Lower lobe of right lung (tissue), 2 donors: ENCODE measurements at places on chromosomes 12 and 14.

GRCh38 chr14:57293866-57294837, 25.4 kb downstream of the AP5M1 start:
- DNase-seq = no peak

GRCh38 chr12:111201036-111201435, 167.9 kb downstream of the PHETA1 start:
- DNase-seq = no peak

DNA sequence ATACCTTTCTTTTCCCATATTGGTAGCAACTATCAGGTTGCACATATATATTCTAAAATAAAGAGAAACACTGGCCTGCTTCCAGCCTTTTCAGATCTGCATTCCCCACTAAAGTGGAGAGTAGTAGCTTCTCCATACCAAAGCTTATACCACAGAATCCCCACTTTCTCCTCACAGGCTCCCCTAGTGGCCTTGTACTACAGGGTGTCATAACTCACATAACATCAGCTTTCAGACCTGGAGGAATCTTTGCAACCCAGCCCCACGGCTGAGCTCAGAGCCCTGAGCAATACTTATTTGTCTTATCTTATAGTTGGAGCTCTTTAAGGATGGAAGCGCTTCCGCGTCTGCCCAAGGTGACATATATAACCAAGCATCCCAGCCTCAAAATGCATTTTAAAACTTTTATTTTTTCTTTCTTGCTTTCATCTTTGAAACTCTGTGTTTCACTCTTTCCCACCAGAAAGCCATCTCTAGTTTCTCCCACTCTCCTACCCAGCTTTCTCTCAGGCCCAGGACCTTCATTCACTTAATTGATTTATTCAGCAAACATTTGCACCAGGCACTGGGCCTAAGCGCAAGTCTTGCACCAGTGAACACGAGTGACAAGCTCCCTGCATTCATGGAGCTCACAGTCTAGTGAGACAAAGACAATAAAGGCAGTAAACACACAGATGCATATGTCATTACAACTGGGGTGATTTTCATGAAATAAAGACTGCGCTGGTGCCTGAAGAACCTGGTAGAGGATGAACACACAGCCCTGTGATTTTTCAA, 254.7 kb downstream of the IPO8 start:
- no peak for DNase-seq

GRCh38 chr12:117047810-117048584, 51.2 kb downstream of the TESC start:
- DNase-seq = no peak

DNA sequence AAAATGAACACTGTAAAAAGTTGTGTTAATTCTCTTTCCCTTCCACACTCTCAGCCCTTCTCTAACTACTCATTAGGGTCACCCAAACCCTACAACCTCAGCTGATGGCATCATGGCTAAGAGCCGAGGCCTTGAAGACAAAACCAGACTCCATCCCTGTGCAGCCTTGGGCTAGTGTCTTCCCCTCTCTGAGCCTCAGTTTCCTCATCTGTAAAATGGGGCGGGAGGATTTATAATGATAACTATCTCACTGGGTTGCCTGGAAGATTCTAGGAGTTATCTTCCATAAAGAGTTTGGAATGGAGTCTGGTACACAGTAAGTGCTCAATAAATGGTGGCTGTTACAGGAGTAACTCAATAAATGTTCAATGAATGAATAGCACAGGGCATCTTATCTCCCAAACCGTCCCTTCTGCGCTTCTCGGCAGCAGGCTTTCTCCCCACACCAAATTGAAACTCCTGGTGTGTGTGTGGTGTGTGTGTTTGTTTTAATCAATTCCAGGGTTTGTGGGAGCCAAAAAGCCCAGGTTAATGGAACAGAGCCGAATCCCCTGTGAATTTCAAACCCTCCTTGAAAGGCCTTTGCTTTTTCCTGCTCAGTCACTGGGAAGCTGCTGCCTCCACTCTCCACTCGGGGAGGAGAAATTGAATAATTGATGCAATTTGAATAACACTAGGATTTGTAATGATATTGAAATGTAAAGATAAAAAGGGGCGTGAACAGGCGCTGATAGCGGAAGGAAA, 61.2 kb upstream of the FAM222A start:
- no peak for DNase-seq

DNA sequence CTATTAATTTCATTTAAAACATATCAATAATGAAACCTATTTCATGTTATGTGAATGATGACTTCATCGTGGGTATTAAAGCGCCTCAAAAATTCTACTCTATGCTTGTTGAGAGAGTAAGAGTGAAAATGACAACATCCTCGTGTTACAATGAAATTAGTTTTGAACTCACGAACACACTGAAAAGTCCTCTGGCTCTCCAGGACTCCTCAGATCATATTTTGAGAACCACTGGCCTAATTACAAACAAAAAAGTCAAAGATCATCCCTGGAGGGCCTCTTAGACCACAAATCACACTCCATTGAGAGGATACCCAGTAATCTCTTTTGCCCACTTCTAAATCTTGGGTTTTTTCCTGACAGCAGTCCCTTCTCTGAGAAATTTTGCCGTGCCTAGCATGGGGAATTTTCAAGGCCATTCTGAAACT, 19.1 kb downstream of the DAAM1 start:
- DNase-seq = no peak

DNA sequence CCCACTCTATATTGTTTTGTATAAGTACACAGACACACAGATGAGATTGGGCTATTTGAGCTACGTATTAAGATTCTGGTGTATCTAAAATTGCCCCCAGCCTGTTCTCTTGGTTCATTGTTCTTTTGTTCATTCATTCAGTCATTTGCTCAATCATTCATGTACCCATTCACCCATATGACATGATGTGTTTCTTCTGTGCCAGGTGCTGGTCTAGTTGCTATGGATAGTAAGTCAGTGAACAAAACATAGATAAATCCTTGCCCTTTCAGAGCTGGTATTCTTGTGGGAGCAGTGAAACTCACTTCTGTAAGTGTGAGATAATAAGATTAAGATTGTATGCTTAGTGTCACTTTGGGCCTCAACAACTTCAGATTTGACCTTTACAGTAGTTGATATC, 191.3 kb downstream of the TMTC2 start:
- DNase-seq = no peak

DNA sequence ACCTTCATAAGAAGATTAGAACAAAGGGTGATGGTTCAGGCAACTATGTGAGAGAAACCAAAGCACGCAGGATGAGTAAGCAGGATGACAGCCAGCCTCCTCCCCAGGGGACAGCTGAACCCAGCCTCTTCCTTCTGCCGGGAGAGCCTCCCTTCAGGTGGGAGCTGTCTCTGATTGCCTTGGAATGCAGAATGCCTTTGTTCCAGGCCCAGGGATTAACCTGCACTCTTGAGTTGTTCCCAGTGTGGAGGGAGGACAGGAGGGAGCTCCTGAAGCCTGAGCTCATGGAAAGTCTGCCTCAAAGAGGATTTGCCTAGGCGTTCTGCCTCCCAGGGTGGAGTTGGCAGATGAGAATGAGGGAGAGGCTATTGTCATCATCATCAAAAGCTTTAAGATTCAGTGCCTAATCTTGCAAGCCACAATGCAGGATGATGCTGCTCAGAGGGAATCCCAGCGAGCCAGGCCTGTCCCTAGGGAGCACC, 3.6 kb upstream of the KRT6A start:
- DNase-seq = no peak

- no peak for DNase-seq
Observed at GRCh38 chr12:97560350-97560749, 97.7 kb downstream of the RMST start.

GRCh38 chr14:97848317-97848980, 1051.3 kb downstream of the VRK1 start:
- no peak for DNase-seq

DNA sequence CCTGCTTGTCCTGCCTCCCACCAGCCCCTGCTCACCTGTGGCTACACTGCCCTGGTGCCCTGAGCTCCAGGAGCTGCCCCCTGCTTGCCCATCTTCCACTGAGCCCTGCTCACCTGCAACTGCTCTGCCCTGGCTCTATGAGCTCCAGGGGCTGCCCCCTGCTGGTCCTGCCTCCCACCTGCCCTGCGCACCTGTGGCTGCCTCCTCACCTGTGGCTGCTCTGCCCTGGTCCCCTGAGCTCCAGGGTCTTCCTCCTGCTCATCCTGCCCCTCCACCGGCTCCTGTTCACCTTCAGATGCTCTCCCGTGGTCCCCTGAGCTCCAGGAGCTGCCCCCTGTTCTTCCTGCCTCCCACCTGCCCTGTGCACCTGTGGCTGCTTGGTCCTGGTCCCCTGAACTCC, 247.6 kb downstream of the TMEM121 start:
- no peak for DNase-seq

GRCh38 chr14:77125281-77125801, 16.2 kb downstream of the ZDHHC22 start:
- no peak for DNase-seq

DNA sequence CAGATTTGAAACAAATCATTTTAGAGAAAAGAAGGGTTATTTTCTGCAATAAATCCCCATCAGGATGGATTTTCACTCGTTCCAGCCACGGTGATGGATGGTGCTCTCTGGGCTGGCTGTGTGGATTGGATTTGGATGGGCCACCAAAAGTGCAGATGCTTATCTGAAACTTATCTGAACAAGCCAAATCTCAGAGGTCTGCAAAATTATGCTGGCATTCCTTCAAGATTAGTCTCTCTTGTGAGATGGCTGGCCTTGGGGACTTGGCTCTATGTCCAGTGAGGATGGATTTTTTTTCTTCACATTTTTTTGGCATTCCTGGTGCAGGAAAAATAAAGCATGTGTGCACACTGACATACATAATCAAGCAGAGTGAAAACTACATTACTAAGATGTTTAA, 341.9 kb downstream of the GXYLT1 start:
- no peak for DNase-seq

GRCh38 chr14:52395728-52396127, 81.6 kb downstream of the PTGER2 start:
- DNase-seq = no peak

- no peak for DNase-seq
Observed at GRCh38 chr14:66425402-66425801, 60.8 kb upstream of the CCDC196 start.

- DNase-seq = no peak
Observed at GRCh38 chr14:64191756-64192155, 102.4 kb downstream of the ESR2 start.

DNA sequence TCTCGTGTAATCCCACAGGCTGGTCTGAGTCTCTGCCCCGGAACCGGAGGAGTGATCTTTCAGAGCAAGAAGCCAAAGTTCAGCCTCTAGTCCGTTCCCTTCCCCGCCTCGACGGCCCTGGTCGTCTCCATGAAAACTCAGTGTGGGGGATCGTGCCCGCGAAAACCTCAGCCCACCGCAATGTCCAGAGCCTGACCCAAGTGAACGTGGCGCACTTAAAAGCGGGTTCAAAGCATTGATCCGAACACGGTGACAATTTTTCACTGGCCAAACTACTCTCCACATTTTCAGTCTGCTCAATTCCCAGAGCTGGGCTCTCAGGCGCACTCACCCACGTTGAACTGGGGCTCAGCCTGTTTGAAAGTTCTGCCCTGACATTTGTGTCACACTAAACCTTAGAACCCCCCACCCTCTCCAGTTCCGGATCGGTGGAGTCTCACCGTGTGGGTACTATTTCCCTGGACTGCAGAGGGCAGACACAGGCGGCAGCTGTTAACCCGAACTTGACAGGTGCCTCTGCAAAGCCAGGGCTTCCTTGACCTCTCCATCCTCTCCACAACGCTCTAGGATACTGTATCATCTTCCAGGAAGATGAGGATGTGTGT, 886 bp upstream of the PRICKLE1 start:
- peak; percentile 50 for DNase-seq

DNA sequence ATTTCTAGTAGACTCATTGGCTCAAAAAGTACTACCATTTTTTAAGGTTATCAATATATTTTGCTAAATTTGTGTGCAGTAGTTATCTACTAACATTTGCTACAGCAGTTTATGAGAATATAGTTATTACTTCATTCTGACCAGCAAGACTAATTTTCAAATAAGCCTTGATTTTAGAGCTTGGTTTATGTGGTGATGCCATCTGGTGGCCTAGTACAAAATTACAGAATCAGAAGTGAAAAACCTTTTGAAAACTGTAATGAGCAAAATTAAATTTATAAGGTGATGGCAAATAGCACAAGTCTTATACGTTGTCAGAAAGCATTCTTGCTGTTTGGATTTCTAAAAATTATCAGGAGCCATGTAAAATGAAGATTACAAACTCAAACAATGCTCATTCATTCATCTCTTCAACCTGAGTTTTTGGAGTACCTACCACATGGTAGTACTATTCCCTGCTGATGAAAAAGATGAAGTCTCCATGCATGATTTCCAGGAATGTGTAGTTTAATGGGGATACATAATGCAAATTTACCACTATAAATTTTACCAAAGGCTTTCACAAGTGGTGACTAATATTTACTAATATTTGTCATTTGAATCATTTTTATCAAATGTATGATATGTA, 51.0 kb downstream of the MAGOHB start:
- no peak for DNase-seq

GRCh38 chr12:46357438-46358324, 14.9 kb downstream of the SLC38A2 start:
- DNase-seq = no peak

- no peak for DNase-seq
Observed at GRCh38 chr12:57187222-57188089, 29.1 kb upstream of the NXPH4 start.

DNA sequence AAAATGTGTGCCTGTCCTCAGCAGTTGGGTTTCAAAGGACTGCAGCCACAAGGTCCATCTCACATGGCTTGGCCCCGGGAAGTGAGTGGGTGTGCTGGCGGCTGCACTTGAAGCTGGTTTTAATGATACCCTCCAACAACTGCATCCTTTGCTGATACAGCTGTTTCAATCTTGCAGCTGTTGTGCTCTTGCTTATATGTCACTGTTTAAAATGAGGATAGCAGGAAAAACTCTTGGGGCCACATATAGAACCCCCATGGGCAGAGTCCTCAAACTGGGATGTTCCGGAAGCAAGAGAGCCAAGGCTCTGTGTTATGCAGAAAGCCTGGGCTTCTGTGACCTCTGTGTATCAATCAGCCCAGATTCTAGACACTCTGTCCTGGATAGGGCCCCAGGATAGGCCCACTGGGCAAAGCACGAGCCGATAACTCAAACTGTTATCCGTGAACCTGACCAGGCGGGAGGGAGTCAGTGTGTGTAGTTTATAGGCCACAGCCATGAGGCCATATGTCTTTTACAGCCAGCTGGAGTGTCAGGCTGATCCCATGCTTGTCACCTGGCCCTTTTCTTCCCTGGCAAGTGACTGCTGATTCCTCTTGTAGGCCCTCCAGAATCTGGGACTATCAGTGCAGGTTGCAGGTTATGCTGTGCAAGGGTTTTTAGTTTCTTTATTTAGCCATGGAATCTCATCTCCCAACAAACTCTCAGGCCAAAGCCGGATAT, 74.3 kb downstream of the SSPN start:
- no peak for DNase-seq

GRCh38 chr14:26206640-26207039, 391.2 kb downstream of the NOVA1 start:
- DNase-seq = no peak

DNA sequence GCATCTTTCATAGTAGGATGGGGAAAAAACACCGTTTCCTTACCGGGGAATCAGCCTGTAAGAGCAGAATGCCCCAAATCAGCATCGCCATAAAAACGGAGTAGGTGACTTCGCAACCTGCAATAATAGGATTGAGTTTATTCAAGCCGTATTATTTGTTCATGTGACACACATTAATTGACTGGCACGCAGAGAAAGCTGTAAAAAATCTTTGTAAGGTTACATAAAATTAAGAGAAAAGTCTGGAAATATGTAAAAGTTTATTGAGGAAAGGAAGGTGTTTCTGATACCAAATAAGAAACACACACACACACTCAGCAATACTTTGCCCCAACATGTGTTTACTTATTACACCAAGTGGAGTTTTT, 628 bp upstream of the CAPRIN2 start:
- no peak for DNase-seq
